ENCODE measurements at places on chromosomes 7 and 10.

DNA sequence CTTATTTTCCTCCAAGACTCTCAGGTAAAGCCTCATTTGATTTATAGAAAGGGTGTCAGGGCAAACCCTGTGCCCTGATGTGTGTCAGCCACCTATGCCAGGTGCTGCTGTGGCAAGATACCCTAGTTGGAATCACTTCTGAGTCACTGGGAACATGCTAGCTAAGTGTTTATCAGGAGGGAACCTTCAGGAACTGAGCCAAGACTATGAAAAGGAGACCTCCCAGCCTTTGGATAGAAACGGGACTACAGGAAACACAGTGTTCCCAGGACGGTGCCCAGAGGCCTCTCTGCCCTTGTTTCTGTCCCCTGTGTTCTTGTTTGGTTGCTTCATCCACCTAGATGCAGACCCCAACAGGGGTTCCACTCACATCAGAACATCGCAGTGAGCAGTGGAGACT lies 28.5 kb downstream of the CNNM1 start:
- DNase-seq = no peak

DNA sequence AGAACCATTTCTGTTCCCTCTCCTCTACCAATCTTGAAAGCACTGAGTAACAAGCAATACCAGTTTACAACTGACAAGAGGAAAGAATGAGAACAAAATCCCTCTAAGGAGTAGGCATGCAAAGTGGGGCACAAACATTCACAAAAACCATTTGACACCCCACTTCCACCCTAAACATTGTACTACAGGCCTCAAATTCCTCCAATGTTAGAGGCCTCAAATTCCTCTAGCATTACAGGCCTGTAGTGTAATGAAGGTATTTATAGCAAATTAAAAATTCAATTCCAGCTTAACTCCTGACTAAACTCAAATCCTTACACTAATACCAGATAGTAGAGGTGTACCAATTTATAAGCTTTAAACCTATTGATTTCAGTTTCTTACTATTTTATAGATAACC lies 85.4 kb downstream of the SIRT1 start:
- no peak for DNase-seq

GRCh38 chr7:159064121-159064815 lies 80.4 kb downstream of the VIPR2 start:
- no peak for DNase-seq

GRCh38 chr7:127751062-127751461 lies 99.1 kb downstream of the SND1 start:
- DNase-seq = no peak

- no peak for DNase-seq
Measured at GRCh38 chr10:69483963-69484362, 32.7 kb downstream of the TSPAN15 start.

GRCh38 chr10:61621605-61622051 lies 41.1 kb upstream of the CABCOCO1 start:
- no peak for DNase-seq

DNA sequence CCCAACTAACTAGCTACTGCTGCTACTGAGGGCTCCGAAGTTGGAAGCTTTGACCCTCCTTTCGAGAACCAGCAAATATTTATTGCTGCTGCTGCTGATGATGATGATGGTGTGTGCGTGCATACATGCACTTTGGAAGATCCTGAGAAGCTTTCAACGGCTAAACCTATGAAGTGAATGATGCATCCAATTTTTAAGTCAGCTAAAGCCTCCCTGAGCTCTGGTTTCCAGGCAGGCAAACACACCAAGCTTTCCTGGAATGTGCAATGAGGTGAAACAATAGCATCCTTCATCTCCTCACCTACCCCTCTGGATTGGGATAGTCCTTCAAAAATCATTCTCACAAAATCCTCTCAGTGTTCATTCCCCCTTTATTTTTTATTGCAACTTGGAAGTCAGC lies 13.9 kb downstream of the MACC1 start:
- no peak for DNase-seq

- no peak for DNase-seq
Measured at GRCh38 chr10:67553254-67553653, 142.7 kb downstream of the CTNNA3 start.

DNA sequence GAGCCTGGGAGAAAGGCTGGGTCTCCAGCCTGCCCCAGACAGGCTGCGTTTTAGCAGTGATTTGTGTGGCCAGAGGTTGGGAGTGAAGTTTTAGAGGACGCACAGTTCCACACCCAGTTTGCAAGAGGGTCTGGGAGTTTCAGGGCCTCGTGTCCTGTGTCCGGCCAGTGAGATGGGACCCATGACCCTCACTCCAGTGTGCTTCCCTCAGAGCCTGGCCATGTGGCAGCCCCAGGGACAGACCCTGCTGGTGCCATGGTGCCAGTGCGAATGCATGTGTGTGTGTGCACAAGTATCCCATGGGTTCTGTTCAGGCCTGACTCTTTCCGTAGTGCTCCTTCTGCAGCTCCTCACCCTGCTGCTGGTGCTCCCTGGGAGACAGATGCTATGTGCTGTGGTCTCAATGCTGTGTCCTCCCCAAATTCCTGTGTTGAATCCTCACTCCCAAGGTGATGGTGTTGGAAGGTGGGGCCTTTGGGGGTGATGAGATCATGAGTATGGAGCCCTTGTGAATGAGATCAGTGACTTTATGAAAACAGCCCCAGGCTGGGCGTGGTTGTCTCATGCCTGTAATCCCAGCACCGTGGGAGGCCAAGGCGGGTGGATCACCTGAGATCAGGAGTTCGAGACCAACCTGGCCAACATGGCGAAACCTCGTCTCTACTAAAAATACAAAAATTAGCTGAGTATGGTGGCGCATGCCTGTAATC lies 16.5 kb downstream of the ECHDC3 start:
- no peak for DNase-seq

- DNase-seq = no peak
Measured at GRCh38 chr10:124842721-124843120, 41.1 kb downstream of the ABRAXAS2 start.

DNA sequence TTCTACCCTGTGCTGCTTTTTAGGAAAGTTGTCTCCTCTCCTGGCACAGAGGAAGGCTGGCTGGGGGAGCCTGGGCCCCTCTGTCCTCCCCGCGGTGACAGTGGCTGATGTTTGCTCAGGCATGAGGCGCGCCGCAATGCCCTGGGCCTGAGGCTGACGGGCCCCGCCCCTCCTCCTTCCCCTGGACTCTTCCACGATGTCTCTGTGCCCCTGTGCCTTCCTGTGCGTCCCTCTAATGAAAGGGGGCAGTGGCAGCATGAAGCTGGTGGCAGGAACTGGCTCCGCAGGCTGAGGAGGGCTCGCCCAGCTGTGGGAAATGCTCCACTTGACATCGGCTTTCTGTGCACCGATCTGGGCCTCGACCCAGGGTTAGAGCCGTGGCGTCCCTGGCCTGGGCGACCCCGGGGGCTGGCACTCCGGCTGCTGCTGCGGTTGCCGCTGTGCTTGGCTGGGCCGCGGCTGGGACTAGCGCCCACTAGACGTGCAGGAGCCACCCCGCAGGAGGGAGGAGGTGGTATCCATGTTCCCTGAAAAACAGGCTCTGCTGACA lies 67.9 kb downstream of the ZNF680 start:
- DNase-seq = peak; percentile 8

DNA sequence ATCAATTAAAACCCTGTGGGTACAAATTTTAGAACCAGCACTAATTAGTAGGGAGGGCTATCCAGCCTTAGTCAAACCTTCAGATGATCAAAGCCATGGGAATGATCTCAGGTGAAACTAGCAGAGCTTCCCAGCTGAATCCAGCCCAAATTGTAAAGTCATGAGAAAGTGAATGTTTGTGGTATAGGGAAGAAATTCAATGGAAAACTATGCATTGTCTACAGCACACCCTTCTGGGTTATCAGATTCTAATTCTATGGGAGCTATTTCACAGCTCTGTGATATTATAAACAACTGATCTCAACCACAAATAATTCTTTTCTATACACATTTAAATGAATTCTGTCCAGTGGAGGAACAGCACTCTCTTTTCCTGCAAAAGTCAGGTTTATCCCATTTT lies 24.6 kb upstream of the BMPER start:
- no peak for DNase-seq

GRCh38 chr10:126935263-126935946 lies 30.2 kb downstream of the DOCK1 start:
- no peak for DNase-seq

DNA sequence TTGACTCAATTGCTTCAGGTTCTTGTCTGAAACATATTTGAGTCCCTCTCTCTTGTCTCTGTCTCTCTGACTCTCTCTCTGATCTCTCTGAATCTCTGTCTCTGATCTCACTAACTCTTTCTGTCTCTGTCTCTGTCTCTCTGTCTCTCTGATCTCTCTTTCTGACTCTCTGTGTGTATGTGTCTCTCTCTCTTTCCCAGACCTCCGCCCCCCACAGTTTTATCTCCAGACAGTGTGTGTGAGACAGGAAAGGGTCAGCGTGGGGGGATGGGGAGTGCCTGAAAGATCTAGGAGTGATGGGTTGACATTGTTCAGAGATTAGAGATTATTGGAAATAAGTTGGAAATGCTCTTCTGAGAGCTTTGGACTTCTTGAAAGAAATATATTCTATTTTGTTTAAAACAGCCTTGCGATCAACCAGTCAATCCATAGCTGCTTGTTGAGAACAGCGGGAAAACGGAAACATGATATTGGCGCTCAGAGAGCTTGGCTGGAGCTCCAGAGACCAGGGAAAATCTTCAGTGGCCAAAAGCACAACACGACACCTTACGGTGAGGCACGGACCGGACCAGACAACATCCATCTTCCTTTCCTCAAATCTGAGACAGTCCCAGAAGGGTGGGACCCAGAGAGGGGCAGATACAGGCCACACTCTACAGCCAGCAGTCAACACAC lies 35.5 kb downstream of the CALML3 start:
- DNase-seq = no peak

- no peak for DNase-seq
Measured at GRCh38 chr10:72001033-72001395, 36.8 kb downstream of the CHST3 start.

DNA sequence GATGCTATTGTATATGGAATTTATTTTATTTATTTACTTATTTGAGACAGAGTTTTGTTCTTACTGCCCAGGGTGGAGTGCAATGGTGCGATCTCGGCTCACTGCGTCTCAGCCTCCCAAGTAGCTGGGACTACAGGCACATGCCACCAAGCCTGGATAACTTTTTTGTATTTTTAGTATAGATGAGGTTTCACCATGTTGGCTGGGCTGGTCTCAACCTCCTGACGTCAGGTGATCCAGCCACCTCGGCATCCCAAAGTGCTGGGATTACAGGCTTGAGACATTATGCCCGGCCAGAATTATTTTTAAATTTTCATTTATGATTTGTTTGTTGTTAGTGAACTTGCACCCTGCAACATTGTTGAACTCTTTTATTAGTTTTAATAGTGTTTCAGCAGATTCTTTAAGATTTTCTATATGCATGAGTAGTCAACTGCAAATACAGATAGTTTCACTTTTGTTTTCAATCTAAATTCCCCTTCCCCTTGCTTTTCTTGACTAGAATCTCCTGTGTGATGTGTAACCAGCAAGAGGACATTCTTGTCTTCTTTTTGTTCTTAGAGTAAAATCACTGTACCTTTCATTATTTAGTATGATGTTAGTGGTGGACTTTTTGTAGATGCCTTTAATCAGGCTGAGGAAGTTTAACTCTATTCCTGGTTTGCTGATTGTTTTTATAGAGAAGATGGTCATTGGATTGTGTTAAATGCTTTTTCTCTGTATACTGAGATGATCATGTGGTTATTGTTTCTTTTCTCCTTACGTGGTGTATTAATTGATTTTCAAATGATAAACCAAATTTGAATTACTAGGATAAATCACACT lies 27.8 kb downstream of the ZNF33A start:
- DNase-seq = no peak

DNA sequence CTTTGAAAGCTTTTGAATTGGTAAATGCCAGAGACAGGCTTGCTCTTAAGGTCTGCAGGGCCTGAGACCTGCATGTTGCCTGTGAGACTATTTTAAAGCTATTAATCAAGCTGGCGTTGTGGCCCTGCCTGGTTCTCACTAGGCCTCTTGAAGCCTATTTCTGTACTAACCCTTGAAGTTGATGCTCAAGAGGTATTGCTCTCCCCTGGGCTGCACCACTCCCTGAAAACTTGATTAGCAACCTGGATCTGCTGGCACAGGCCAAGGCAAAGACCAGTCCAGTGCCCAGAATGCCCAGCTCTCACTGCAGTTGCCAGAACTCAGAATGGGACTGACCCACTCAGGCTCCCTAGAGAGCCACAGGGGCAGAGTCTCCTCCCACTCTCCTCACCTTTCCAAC lies 220.0 kb upstream of the MEOX2 start:
- no peak for DNase-seq

- no peak for DNase-seq
Measured at GRCh38 chr7:151708610-151709009, 168.3 kb downstream of the PRKAG2 start.

DNA sequence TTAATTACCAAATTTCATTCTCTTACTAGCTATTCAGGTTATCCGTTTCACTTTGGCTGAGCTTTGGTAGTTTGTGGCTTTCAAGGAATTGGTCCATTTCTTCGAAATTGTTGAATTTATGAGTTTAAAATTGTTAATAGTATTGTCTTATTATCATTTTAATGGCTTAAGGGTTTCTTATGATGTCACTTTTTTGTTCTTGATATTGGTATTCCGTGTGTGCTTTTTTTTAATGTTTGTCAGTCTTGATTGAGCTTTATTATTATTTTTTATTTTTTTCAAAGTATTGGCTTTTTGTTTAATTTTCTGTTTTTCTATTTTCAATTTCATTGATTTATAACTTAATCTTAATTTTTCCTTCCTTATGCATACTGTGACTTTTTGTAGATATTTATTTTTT lies 25.9 kb downstream of the FRG2B start:
- DNase-seq = no peak

GRCh38 chr10:122864901-122865300 lies 14.5 kb downstream of the FAM24B start:
- DNase-seq = no peak

GRCh38 chr10:58968389-58968755 lies 208.1 kb upstream of the PHYHIPL start:
- no peak for DNase-seq
